GM23338 (cell line): ENCODE measurements at places on chromosomes 16 and 17. TPM values are rescaled to one million over a fixed set of nuclear protein-coding genes. Genes with fewer than 3 reads are reported as not detected.

RTN4RL1 gene
- 0.17 TPM in 1 of 2 replicates, not detected in the other for total RNA-seq

GGA2 gene
- total RNA-seq: 76.6 and 114 TPM in 2 replicates

HSD11B2 gene
- 23.0 and 25.1 TPM in 2 replicates for total RNA-seq

DNA sequence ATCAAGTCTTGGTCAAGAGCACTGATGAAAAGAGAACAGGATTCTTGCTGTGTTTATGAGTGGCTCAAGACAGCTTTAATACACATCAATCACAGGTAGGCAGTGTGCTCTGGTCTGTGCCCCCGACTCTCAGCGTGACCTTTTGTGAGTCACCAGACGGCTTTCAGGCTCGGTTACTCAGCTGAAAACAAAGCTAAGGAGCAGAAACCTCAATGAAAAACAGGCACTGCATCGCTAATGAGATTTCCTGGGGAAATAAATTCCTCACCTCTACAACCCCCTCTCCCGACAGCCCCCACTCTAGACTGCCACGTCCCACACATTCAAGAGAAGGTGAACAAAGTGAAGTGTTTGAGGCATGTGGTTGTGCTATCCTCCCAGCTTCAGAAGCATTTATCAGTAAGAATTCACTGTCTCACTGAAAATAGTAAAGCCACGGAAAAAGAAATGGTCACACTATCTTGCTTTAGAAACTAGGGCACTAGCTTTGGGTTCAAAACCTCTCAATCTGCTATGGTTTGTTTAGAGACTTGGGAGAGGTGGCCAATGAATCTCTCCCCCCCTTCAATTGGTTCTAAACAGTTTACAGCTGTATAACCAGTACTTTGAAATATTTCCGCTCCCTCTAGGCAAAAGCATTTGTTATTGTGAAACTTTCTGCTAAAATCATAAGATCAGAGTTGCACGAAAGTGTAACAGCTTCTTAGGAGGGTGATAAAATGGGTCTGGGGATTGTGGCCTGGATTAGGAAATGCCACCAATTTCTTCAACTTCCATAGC lies 199.5 kb upstream of the PMFBP1 start:
- peak overlapping the region; percentile 36; the same call in 1 of the 2 replicates for H3K27ac ChIP-seq
- H3K4me3 ChIP-seq: no peak overlapping the region
- peak; percentile 70 for DNase-seq
- peaks cover 33% of the 10 kb centered on the region for H3K4me1 ChIP-seq
- H3K36me3 ChIP-seq: no peaks in the 10 kb centered on the region

DNA sequence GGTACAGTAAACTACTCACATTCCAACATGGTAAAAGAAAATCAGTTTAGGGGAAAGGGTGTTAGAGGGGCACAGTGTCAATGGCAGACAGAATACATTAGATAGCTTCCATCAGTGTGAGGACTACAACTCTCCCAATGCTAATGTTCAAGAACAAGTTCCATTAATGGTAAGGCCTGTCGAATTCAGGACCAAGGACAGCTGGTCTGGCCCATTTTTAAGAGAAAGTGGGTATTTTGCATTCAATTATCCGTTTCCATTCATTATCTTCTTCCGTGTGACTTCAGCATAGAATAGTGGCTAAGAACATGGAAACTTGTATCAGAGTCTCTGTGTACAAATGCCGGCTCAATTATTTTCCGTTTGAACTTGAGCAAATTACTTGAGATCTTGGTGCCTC lies 98.4 kb downstream of the XYLT1 start:
- H3K27ac ChIP-seq: no peak overlapping the region
- no peaks in the 10 kb centered on the region for H3K36me3 ChIP-seq
- no peaks in the 10 kb centered on the region for H3K27me3 ChIP-seq

GRCh38 chr17:46890638-46891037 lies 32.3 kb upstream of the GOSR2 start:
- H3K27ac ChIP-seq: no peak overlapping the region
- DNase-seq: no peak
- H3K4me3 ChIP-seq: no peak overlapping the region
- no peaks in the 10 kb centered on the region for H3K27me3 ChIP-seq
- H3K36me3 ChIP-seq: no peaks in the 10 kb centered on the region
- peaks cover 8% of the 10 kb centered on the region for H3K4me1 ChIP-seq

DNA sequence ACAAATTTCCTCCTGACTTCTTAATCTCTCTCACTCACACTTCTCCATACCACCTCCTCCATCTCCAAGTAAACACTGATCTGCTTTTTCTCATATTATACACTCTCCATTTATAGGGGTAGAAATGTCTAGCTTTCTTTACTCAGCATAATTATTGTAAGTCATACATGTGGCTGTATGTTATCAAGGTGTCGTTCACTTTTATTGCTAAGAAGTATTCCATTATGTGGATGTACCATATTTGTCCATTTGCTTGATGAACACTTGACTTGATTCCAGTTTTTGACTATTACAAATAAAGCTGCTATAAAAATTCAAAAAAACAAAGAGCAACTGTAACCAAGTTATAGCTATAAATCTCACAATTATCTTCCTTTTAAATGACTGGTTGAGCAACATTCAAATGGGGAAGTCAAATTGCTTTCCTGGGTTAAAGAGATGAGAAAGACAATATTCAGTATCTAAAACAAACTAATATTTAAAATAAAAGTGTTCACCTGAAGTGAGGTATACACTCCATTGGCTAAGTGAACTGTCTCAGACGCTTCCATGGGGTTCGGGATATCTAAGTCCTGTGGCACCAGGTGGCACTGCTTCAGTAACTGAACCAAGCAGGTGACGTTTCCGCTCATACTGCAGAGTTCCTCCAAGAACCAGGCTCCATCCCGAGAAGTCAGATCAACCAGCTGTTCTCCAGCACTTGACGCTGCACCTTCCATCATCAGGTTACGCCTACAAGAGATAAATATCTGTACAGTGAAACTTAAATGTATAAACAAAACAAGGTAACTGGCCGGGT lies 32.6 kb upstream of the ARL6IP1 start:
- H3K4me3 ChIP-seq: no peak overlapping the region
- no peaks in the 10 kb centered on the region for H3K4me1 ChIP-seq
- H3K36me3 ChIP-seq: peaks cover 90% of the 10 kb centered on the region
- H3K27me3 ChIP-seq: no peaks in the 10 kb centered on the region
- DNase-seq: no peak
- no peak overlapping the region for H3K27ac ChIP-seq

DNA sequence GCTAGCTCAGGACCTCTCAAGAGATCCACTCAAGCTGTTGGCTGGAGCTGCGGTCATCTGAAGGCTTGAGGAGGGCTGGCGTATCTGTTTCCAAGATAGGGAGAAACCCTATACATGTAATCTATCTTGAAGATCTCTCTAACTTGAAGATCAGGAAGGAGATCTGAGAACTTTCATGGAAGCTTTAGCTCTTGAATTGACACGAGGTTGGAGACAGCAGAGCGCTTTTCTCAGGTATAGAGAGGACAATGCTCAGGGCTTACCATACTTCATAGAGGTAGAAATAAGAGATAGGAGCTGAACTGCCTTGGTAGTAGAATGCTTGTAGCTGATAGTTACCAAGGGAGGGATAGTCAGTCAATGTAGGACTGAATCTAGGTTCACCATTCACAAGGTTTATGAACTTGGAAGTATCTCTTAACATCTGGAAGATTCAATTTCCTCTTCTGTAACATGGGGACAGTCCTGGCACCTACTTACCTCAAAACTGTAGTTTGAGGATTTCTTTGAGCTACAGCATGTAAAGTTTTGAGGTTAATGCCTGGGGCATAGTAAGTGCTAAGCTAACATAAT lies 267.0 kb upstream of the MAF start:
- no peaks in the 10 kb centered on the region for H3K36me3 ChIP-seq
- no peak overlapping the region for H3K4me3 ChIP-seq
- no peaks in the 10 kb centered on the region for H3K4me1 ChIP-seq
- H3K27me3 ChIP-seq: no peaks in the 10 kb centered on the region
- no peak overlapping the region for H3K27ac ChIP-seq
- DNase-seq: no peak

DNA sequence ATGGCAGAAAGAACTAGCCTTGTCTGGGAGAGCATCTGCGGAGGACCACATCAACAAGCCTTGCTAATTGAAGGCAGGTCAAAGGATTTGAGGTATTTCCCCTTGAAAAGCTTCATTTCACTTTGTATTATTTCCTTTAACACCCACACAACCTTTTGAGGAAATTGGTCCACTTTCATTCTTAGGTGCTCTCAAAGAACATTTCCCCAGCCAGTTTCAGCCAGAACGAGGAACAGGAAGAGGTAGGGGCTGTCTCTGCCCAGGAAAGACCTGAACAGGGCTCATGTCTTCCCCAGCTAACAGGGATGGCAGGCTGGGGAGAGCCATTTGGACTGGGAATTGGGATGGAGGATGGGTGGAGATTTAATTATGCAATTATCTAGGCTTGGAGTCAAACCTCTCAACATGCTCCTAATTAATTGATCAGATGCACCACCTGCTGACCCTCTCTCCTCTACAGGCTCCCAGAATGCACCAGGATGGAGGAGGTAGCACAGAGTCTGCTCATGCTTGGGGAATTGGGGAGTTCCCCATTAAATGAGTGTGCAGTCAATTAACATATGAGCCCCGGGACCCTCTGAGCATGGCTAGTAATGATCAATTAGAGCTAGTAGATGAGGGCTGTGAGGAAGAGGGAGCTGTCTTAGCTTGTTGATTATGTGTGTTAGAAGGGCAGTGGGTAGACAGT lies 84.6 kb downstream of the GP2 start:
- no peak overlapping the region for H3K4me3 ChIP-seq
- H3K27ac ChIP-seq: no peak overlapping the region
- DNase-seq: no peak
- no peaks in the 10 kb centered on the region for H3K36me3 ChIP-seq

DNA sequence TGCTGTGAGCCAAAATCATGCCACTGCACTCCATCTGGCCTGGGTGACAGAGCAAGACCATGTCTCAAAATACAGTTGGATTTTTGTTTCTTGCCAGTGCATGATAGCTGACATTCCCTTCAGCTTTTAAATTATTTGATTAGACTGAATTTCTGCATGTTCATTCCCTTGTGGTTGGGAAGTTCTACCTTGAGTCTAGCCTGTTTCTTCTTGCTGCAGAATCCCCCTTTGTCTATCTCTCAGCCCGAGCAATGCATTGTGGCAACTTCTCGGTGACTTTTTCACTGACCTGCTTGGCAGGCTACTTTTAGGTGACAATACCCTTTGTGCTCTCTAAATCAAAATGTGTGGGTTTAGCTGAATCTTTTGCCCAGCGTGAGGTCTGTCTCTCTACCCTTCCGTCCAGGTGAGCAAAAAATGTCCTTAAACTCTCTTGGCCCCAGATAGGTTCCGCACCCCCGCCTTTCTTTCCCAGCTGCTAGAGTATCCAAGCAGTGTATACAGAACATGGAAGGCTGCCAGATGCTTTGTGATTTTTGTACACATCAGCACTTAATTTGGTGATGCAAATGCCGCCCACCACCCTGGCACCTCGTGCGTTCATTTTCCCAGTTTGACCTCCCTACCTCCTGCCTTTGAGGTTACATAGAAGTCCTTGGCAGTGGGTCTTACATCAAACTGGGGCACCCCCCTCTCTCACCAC lies 130.2 kb downstream of the ABCC6 start:
- no peaks in the 10 kb centered on the region for H3K4me1 ChIP-seq
- H3K27ac ChIP-seq: peak overlapping the region; percentile 42
- H3K36me3 ChIP-seq: 0 out of 2 replicates have a peak, but pooled peaks cover under 1% of the 10 kb centered on the region

GRCh38 chr16:23952128-23952970 lies 116.6 kb downstream of the PRKCB start:
- H3K4me3 ChIP-seq: no peak overlapping the region
- no peaks in the 10 kb centered on the region for H3K36me3 ChIP-seq
- no peak overlapping the region for H3K27ac ChIP-seq

GRCh38 chr16:84833144-84833500 lies 13.3 kb downstream of the CRISPLD2 start:
- no peak overlapping the region for H3K27ac ChIP-seq
- peaks cover 5% of the 10 kb centered on the region; the same call in 1 of the 2 replicates for H3K4me1 ChIP-seq
- no peaks in the 10 kb centered on the region for H3K36me3 ChIP-seq
- DNase-seq: no peak
- no peak overlapping the region for H3K4me3 ChIP-seq

DNA sequence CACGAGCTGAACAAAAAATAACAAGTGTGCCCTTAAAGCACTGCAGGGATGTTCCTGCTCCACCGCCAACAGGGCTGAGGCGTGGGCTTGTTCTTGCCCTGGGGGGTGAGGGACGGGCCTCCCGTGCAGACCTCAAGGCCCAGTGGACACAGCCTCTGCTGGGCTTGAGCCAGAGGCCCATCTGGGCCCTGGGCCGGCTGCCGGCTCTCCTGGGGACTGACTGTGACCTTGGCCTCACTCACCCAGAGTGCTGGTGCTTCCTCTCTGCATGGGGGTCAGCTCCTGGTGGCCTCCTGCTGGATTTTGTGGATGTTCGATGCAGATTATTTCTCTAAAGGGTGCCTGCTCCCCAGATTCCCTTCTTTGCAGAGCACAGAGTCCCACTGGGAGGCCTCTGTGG lies 54.2 kb upstream of the CDR2 start:
- no peaks in the 10 kb centered on the region for H3K4me1 ChIP-seq
- no peak overlapping the region for H3K27ac ChIP-seq
- no peak for DNase-seq
- H3K27me3 ChIP-seq: no peaks in the 10 kb centered on the region
- no peaks in the 10 kb centered on the region for H3K36me3 ChIP-seq
